Dorsolateral prefrontal cortex (tissue), 122 donors: ENCODE measurements at places on chromosomes 11 and 22.

DNA sequence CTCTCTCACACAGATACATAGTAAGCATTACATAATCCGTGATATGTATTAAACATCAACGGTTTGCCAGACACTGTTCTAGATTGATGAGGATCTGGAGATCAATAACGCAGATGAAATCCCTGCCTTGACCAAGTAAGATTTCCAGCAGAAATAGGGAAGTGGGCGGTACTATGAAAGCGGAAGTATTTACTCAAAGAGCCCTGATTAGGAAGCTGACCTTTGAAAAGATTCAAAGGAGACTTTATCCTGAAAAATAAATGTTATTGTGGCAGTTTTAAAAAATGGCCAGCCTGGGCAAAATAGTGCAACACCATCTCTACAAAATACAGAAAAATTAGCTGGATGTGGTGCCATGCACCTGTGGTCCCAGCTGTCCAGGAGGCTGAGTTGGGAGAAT, 26.8 kb downstream of the GAB2 start:
- DNase-seq = no peak

DNA sequence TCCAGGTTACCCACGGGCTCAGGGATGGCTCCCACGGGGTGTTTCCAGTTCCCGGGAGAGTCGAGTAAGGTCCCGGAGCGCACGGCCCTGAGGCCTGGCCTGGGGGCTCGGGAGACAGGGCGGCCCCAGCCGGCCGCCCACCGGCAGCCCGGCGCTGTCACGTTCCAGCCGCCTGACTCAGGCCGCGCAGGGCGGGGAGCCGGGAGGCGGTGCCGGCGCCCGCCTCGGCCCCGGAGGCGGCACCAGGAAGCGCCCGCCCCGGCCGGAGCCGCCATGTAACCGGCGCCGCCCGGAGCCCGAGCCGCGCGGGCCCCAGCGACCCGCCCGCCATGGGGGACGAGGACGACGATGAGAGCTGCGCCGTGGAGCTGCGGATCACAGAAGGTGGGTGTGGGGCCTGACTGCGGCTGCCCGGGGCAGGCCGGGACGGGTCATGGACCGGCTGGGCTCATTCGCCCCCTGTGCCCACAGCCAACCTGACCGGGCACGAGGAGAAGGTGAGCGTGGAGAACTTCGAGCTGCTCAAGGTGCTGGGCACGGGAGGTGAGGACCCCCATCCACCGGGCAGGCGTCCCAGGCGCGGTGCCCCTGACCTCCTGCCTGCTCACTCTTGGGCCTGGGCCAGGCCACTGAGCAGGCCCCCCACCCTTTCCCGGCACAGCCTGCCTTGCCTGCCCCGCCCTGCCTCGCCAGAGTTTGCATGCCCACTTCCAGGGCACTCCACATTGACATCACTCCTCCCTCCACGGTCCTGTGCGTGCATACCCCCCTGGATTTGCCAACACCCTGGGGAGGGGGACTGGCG, at the start of gene RPS6KA4:
TSS of gene RPS6KA4 (plus strand) at position 256 of the 805 bp plus-strand sequence. CDS start at position 330, 74 bp downstream.
- peak; percentile 62 for DNase-seq

DNA sequence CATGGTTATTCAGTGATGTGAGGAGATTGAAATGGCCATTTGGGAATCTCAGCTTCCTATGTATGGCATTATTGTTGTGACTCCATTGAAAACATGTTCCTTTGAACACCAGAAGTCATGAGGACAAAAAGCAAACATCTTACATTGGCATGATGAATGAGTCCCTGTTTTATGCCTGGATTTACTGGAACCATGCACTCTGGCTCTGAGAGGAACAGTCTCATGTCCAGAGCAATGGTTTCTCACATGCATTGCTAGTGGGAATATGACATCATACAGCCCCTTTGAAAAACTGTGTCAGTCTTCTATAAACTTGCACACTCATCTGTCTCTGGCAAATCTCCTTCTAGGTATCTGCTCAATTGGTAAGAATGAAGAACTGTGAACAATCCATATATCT, 3.4 kb upstream of the KDM4F start:
- no peak for DNase-seq

- DNase-seq = no peak
These were observed 57.0 kb upstream of the RTL6 start for GRCh38 chr22:44555046-44555445.

GRCh38 chr11:46161201-46161600, 39.9 kb upstream of the PHF21A start:
- no peak for DNase-seq

DNA sequence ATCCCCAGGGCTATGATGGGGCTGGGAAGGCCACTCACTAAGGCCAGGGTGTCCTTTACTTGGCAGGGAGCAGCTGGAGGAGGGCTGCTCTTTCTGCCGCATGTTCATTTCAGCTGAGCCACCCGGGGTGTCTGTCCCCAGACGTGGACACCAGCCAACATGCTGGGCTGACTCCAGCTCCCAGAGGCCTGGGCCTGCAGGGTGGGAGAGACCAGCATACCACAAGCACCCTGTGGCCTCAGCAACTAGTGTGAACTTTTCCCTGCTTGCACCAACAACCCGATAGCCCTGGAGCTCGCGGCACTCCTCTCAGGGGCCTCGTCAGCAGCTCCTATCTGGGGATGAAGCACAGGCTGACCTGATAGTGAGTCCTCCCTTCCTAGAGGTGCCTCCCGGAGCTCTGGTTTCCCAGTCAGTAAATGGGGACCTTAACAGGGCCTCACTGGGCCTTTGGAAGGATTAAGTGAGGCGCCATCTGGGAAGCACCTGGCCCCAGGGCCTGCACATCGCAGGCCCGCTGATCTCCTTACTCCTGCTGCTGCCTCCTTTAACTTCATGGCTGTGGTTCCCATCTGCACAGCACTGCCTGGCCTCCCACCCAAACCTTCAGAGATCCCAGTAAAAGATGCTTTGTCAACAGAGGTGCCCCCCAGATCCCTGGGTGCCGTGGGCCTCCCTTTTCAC, 83.4 kb downstream of the GALNT18 start:
- DNase-seq = no peak
